ENCODE measurements at places on chromosomes 5 and 9.

GRCh38 chr9:114631166-114631565 lies 20.1 kb downstream of the TMEM268 start:
- DNase-seq, result no peak

GRCh38 chr9:110153431-110153830 lies 54.5 kb downstream of the C9orf152 start:
- DNase-seq, result no peak

- no peak for DNase-seq
Measured at GRCh38 chr9:120377268-120378159, 202.5 kb downstream of the CDK5RAP2 start.

- DNase-seq, result peak; percentile 73
Measured at GRCh38 chr9:94805585-94805984, 79.1 kb downstream of the AOPEP start.

DNA sequence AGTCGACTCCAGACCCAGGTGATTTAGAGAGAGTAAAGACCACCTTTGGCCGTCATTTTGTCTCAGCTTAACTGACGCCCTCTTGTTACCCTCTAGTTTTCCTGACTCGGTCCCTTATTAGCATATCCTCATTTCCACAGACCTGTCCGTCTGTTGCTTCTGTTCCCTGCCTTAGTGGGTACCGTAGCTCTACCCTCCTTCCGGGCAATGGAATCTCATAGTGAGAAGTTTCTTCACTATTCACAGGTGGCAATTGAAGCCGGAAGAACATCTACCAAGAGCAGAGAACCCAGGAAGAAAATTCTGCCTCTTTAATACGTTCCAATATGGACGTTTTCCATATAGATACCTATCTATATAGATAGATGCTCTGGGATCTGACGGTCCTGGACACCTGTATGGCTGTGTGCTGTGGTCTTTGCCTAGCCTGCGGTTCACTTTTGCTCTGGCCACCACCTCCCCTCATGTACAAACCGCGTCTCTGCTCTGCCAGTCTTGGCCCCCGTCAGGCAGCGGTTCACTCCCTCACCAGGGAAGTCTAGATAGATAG lies 652 bp upstream of the TMEM161B start:
- DNase-seq, result peak; percentile 10

DNA sequence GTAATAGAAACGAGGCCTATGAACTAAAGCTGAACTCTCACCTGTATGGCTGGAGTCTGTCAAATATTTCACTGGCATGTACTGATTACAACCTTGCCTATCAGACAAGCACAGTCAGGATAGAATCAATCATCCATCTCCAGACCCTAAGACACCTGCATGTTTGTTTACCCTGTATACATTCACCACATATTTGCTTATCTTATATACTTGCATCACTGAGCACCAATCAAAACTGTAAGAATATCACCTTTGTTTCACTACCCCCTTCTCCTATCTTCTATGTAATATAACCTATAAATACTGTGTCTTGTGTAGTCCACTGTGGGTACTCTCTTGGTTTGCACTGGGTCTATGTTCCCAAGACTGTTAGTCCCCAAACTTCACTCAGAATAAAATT lies 1085.7 kb downstream of the TAF11L14 start:
- no peak for DNase-seq

GRCh38 chr9:113436728-113437515 lies 26.4 kb downstream of the C9orf43 start:
- no peak for DNase-seq

GRCh38 chr5:78108564-78108963 lies 185.9 kb downstream of the AP3B1 start:
- no peak for DNase-seq

DNA sequence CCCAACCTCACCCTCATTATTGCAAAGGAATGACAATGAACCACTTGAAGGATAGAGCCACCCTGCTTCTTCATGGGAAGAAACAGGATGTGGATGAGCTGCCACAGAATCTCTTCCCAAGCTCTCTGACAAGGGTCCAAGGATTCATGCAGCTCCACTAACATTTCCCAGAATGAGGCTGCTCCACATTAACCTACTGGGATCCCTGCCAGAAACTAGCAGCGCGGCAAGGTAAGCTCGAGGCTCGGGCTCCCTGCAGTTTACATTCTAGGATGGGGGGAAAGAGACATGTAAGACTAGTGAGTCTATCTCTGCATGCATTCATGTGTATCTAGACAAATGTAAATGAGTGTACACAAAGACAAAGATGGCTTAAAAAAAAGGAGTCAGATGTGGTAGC lies 12.1 kb downstream of the DCAF12 start:
- no peak for DNase-seq

- no peak for DNase-seq
Measured at GRCh38 chr9:36928210-36928609, 105.9 kb downstream of the PAX5 start.

DNA sequence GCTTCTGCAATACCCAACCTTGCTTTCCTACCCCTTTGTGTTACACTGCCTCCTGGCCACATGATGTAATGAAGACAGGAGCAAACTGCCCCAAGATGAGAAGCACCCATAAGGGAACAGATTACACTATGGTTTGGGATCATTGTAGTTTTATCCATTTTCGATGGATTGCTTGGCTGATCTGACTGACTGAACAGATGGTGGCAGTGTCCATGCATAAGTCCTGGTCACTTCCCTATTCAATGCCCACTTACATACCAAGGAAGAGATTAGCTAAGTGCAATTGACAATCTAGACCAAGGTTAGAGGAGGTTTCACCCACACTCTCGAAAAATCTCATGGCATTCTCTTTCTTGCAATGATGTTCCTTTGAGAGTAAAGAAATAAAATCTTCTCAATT lies 319.9 kb downstream of the RAB3C start:
- no peak for DNase-seq

DNA sequence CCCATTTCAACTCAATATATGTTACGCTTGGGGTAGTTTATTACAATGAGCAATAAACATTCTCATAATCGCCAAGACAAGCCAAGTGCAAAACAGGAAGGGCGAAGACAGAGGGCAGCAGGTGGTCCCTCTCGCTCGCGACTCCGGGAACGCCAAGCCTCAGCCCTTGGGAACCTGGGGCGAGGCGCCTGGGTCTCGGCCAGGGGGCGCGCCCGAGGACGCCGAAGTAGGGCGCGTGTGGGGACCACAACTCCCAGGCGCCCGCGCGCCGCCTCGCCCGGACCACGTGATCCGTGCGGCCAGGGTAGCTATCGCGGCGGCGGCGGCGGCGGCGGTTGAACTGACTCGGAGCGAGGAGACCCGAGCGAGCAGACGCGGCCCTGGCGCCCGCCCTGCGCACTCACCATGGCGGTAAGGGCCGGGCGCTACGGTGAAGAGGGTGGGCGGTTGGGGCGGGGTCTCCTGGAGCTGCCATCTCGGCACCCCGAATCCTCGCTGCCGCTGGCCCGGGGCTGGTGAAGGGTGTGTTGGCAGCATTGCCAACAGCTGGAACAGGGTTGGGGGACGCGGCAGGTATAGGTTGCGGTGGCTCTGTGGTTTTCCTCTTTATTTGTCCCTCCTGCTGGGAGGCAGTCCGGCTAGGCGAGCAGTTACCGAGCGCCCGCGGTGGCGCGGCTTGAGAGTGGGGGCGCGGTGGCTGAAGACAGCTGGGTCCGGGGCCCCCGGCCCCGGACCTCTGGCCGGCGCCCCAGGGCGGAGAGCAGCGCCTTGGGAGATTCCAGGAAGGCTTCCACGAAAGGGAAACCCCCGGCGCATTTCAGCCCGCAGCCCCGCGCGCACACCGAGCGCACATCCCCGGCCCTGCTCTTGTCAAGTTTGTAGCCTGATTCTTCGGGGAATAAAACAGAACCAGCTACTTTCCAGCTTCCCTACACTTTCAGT lies at the start of gene SLC31A2:
SLC31A2 (plus strand) TSS at position 338 of the 942 bp plus-strand sequence; CDS start at position 406, 68 bp downstream.
- peak; percentile 92 for DNase-seq

GRCh38 chr5:59319250-59319649 lies 574.3 kb downstream of the PDE4D start:
- DNase-seq, result no peak

DNA sequence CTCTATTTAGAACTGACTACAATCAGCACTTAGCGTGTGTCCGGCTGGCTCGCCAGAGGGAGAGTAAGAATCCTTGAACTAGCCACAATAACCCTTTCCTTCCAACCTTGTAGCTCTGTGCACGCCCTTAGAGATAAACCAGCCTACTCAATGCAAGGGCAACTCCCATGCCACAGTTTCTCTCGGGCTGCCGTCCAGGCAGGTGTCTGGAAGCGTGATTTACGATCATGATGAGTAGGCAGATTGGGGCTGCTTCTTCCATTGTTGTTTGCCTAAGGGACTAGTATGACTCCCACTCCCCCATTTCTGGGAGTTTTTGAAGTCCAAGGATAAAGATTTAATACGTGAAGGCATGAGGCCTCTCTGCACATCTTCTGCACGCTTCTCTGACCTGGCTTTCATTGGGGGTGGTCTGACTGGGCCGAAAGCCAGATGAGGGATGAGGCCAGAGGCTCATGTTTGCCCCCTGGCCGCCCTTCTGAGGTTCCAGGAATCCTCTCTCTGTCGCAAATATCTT lies 134.0 kb upstream of the MYO10 start:
- DNase-seq, result peak; percentile 43

DNA sequence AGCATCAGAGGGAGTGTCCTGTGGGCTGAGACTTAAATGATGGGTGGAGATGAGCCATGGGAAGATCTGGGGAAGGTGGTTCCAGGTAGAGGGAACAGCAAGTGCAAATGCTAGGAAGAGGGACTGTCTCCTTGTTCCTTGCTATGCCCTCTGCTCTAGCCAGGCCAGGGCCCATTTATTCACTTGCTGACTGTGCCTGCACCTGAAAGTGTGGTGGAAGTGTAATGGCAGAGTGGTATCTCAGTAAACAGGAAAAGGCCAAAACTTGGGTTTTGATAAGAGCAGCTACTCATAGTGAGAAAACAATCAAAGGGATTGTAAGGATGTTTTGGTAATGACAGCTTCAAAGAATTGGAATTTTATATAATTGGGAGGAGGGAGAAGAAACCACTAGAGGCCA lies 32.4 kb downstream of the TLE4 start:
- DNase-seq, result no peak

DNA sequence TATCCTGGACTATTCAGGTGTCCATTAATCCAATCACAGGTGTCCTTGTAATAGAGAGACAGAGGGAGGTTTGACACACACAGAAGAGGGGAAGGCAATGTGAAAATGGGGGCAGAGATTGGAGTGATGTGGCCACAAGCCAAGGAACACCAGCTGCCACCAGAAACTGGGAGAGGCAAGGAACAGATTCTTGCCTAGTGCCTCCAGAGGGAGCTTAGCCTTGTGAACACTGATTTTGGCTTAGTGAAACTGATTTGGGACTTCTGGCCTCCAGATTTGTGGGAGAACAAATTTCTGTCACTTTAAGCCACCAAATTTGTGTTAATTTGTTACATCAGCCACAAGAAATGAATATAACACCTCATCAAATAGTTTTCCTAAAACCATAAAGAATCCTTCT lies 416.2 kb downstream of the ENC1 start:
- DNase-seq, result no peak

DNA sequence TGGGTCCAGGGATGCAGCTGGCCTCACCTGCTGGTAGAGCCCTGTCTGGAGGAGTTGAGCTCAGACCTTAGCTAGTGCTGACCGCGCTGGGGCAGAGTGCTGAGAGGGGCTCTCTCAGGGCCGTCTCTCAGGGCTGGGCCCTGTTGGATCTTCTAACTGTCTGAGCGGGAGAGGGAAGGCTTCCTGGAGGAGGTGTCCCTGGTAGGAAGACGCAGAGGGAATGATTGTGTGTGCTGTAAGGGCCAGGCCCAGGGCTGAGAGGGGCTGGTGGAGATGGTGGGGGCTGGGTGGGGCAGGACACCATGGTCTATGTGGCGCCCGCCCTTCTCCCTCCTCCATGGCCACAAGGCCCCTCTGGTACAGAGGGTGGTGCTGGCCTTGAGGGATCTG lies 55.0 kb downstream of the RXRA start:
- no peak for DNase-seq

DNA sequence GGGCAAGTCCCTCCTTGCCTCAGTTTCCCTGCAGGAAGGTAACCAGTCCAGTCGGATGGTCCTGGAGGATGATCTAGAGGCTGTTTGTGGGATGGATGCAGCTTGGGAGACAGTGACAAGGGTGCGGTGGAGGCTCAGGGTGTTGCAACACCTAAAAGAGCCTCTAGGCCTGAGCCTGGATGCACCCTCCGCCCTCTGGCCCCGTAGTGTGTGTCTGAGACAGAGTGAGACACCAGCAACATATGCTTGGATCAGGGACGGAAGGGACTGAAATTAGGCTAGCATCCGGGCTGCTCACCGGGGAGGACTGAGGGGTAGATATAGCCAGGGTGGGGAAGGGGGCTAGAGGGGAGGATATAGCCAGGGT lies 1.1 kb downstream of the CRAT start:
- peak; percentile 25 for DNase-seq

- peak; percentile 74 for DNase-seq
Measured at GRCh38 chr5:99032234-99033013, 103.6 kb upstream of the CHD1 start.

- DNase-seq, result no peak
Measured at GRCh38 chr5:24632353-24632752, 12.4 kb downstream of the CDH10 start.

- no peak for DNase-seq
Measured at GRCh38 chr9:79369676-79370075, 202.1 kb upstream of the TLE4 start.

- DNase-seq, result peak; percentile 12
Measured at GRCh38 chr9:4937446-4937845, 47.6 kb upstream of the JAK2 start.

- no peak for DNase-seq
Measured at GRCh38 chr5:54156577-54156976, 153.8 kb downstream of the ARL15 start.

DNA sequence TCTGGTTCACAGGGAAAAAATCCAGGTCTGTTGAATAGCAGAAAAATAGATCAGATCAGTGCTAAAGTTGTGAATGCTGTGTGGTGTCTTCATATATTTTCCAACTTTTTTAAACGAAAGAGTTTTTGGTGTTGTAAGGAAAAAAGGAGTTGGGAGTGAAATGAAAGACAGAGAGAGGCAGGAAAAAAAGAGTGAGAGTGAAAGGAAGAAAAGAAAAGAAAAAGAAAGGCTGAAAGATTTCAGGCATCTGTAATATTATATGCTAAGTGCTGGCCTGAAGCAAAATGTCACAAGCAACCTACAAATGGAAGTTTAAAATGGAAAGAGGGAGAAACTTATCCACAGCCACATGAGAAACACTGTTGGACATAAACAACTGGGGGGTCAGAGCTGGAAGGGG lies 124.4 kb downstream of the EBF1 start:
- no peak for DNase-seq

GRCh38 chr9:134035041-134036039 lies 10.1 kb downstream of the BRD3OS start:
- DNase-seq, result no peak

Data from common myeloid progenitor, CD34-positive (primary cell).